ENCODE measurements at places on chromosomes 3 and 15.

DNA sequence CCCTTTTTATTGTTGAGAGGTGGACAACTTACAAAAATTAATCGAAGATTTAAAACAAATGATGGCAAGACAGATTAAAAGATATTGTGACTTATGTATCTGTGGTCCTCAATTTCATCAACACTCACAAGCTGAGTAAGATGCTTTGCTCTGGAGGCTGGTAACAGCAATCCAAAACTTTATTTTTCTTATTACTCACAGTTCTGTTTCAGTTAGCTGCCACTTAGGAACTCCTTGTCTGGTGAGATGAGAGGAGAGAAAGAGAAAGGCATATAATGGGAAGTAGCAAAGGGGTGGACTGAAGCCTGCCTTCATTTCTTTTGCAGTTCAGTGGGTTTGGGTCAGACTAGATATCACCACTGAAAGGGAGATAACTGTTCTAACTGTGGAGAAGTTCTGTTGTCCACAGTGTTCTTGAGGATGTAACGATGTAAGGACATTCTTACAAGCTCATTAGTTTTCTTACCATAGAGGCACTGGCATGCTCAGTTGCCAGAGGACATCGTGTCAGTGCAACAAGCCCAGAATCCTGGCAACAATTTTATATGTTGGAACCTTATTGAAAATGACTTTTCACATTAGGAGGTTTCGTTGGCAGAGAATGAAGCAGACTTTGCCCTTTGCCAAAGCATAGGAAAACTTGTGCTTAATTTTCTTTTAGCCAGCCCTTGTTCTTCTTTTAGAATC is 93.6 kb downstream of the PLCL2 start:
- DNase-seq: no peak

DNA sequence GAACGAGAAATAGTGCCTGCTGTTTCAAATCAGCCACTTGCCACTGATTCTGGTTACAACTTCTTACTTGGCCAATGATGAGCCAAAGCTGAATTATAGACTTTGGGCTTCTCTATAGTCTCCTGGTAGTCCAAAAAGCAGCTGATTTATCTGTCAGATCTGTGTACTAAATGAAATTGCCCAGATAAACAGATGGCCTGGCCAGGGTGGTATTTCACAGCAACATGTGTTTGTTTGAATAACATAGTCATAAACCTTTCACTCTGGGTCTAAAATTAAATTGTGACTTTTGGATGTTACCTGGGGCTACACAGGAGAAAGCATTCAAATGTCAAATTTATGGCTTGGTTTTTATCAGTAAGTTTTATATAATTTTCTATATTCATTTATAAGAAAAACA is 147.0 kb downstream of the NECTIN3 start:
- no peak for DNase-seq

DNA sequence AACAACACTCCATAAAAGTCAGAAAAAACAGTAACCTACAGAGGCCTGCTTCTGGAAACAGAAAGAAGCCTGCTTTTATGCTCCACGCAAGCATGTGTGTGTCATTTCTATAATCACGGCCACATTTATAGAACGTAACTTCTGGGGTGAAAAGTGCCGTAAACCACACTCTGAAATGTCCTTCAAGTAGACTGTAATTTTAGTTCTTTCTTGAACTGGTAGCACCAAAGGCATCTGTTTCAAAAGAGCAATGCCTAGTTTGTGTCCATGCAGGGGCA is 19.5 kb upstream of the CMTM7 start:
- no peak for DNase-seq

GRCh38 chr3:31137718-31138465 is 243.4 kb upstream of the GADL1 start:
- no peak for DNase-seq

DNA sequence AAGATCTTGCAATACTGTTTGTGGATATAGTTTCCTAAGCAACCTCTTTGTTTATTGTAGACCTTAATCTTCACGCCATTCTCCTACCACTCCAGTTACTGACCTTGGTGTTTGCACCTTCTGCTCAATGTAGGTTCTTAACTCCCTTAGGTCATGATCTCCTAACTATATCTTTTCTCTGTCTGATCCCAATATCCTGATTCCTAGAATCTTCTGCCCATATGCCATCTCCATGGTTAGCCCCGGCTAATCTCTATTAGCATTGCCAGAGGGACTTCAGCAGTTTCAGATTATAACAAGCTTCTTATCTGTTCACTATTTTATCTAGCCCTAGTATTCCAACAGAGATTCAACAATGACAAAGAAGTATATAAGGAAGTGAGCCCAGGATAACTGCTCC is 64.9 kb downstream of the IMPG2 start:
- no peak for DNase-seq

- DNase-seq: no peak
These were observed 33.6 kb downstream of the ZDHHC19 start for GRCh38 chr3:196177567-196177966.

- no peak for DNase-seq
These were observed 3.7 kb upstream of the SLC9C1 start for GRCh38 chr3:112297714-112298113.

DNA sequence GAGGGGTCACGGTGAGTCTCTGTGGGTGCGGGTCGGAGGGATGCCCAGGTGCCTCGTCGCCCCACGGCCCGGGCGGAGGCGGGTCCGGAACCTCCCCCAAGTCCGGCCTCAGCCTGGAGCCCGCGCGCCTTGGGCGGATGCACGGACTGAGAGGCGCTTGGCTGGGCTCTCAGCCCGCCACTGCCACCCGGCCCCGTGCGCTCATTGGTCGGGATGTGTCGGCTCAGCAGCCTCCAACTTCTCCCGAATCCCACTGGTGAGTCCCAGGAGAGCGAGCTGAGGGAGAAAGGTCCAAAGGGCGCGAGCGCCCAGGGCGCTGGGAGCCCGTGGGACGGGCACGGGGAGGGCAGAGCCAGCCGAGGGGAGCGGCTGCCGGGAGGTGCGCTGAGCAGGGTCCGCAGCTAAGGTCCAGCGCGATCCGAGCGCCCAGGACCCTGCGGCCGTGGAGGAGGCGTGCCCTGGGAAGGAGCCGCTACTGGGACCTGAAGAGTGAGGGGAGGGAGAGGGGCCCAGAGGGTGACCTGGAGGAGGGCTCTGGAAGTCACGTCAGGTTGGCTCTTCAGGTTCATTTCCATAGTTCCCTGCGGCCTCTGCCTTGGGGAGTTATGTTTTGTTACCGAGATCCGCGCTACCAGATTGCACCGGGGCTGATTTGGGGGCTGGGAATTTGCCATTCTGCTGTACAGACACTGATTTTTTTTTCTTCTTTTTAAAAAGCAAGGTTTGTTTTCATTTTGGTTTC is at the start of gene MME:
Gene MME (plus strand): TSS at position 574 of the 742 bp plus-strand sequence. CDS start 3,849 bp downstream, outside the sequence.
- DNase-seq: no peak

GRCh38 chr3:36812240-36812639 is 47.9 kb upstream of the DCLK3 start:
- no peak for DNase-seq

- DNase-seq: no peak
These were observed 3.9 kb upstream of the FGF12 start for GRCh38 chr3:192731233-192731632.

DNA sequence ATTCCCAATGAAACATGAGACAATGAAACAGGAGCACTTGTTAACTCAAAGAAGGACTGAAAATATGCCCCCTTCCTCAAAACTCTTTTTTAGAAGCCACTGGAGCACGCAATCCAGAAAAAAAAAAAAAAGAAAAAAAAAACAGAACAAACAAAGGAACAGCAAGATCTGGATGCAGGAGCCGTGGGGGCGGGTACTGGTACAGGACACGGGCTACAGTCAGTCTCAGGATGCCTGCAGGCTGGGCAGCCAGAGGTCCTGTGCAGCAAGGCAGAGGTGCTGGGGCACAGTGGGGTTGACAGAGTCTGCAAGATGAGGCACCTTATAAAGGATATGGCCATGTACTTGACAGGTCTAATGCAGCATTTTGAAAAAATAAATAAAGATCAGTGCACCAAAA is 22.3 kb upstream of the ALDH1L1 start:
- no peak for DNase-seq

- no peak for DNase-seq
These were observed 35.5 kb downstream of the STAG1 start for GRCh38 chr3:136716629-136717028.

DNA sequence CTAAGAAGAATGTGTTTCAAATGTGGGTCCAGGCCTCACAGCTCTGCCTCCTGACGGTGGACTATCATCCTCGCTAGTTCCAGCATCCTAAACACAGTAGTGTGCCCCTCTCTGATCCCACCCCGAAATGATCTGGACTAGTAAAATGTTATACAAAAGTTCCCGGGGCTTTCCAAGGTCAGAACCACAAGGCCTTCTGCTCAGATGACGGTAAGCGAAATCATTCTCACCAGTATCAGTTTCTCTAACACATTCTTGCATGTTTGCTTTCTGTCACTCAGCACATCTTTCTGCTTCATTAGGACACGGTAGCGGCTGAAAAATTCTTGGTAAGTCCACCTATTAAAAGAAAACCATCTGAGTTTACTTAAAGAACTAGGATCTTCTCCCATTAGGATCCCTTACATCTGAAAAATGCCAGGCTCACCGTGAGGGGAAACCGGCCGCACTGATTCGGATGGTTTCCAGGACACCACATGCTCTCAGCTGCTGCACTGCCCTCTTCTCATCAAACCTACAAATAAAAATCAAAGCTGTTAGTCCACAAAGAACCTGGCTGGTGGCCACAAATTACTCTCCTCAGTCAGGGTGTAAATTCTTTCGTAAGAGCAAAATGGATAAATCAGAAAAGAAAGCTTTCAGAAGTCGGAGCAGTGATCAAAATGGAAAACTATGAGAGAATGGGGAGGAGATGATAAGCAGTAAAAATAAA is 83.9 kb upstream of the MYO5C start:
- no peak for DNase-seq

DNA sequence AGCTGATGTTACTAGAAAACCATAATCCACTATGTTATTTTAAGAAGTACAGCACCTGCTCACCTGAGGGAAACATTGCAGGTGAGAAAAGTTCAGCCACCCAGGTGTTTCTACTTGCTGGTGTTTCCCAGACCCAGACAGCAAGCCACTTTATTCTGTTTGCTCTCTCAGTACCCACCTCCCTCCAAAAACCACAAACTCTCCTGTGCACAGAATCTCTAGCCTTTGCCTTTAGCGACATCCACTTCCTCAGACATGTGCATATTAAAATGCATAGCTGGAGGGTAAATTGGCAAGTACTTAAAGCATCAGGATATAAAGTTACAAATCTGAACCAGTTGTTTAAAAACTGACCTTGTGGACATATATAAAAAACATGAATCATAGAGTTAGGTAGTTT is 36.7 kb downstream of the VGLL3 start:
- no peak for DNase-seq

DNA sequence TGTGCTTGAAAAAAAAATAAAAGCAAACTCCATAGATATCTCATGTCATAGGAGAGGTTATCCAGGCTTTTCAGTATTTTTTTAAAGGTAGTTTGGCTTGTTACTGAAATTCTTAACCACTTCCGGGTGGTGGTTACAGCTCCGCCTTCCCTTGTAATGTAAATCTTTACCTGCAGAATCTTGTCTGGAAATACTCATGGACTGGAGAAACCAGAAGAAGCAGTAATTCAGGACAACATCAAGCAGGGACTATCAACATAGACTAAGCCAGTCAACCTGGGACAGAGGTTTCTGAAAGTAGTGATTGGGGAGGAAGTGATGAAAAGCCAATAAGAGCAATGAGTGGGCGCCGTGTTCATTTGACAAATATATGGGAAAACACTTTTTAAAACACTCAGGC is 78.9 kb upstream of the SKOR1 start:
- no peak for DNase-seq

GRCh38 chr15:25671132-25671531 is 192.0 kb downstream of the ATP10A start:
- DNase-seq: no peak

DNA sequence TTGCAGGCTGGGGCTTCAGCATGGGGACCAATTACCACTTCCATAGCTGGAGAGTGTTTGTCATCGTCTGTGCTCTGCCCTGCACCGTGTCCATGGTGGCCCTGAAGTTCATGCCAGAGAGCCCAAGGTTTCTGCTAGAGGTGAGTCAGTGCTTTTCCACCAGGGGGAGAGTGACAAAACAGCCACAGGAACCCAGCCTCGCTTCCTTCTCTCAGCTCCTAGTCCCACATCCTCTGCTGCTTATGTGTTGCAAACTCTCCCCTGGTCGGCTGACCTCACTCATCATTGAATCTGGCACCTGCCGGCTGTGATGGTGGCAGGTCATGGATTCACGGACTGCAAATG is 158.3 kb downstream of the SV2B start:
- no peak for DNase-seq

DNA sequence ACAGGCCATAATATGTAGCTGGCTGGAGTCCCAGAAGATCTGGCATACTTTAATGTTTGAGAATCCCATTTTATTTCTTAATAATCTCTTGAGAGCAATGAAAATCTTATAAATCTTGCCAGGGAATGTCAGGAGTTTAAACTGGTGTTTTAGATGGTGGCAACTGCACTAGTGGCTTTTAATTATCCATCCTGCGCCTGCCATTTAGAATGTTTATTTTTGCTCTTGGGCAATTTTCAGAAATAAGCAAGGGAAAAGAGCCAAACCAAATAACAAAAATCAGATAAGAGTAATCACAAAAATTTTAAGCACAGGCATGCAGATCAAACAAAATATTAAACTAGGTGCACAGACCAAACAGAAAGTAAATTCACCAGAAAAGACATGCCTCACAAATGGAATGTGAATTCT is 41.9 kb upstream of the UBP1 start:
- no peak for DNase-seq

DNA sequence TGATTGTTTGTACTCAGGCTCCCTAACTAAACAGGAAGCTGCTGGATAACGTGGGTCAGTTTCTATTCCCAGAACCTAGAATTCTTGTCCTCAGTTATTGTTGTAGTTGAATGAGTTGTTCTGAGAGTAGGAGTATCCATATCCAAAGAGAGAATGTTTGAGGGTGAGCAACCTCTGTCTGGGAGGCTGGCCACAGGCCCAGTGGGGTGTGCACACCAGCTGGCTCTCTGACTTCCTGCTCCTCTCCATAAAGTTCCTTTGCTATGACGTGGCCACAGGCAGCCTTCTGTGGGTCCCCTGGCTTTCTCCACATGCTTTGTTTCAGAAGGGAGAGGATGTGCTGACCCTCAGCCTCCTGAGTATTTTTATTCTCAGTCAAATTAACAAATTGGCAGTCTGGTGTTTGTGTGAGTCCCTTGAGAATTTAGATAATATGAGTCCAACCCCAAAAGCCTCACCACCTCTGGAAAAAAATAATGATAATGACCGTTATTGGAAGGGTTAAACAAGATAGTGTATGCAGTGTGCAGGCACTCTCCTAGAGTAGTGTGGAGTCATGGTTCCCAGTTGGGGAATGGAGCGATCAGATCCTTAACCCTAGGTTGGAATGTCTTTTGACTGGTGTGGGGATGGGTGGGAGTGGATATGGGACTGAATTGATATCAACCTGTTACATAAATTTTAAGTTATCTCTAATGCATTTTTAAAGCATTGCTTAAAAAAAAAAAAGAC is 47.6 kb upstream of the MED12L start:
- no peak for DNase-seq

- no peak for DNase-seq
These were observed 583.2 kb downstream of the EPHA3 start for GRCh38 chr3:89690646-89691045.

GRCh38 chr15:35309886-35310285 is 224.8 kb upstream of the NANOGP8 start:
- no peak for DNase-seq

Measured in activated effector memory CD4-positive, alpha-beta T cell treated with Interleukin-2 at 50 U/mL for 16 hours (primary cell).